ENCODE measurements at places on chromosomes 1 and 21. TPM values are rescaled to one million over a fixed set of nuclear protein-coding genes. Genes with fewer than 3 reads are reported as not detected.

BARHL2 gene
- total RNA-seq: not detected

DNA sequence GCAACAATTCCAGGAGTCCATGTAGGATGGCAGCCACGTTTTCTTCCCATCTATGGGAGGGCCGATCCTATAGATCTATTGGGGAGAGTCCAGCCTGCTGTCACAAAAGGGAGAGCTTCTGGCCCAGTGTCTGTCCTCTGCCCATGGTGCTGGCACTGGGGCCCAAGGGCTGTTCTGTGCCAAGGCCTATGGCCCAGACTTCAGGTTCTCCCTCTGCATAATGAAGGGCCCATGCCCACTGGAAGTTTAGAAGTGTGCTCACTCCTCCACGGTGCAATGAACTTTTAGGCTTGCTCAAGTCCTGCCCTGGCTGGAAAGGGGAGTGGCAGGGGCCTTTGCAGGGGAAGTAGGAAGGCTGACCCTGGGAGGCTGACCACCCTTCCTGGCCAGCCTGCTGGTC is 44.1 kb upstream of the ATP2B4 start:
- no peak for DNase-seq

DNA sequence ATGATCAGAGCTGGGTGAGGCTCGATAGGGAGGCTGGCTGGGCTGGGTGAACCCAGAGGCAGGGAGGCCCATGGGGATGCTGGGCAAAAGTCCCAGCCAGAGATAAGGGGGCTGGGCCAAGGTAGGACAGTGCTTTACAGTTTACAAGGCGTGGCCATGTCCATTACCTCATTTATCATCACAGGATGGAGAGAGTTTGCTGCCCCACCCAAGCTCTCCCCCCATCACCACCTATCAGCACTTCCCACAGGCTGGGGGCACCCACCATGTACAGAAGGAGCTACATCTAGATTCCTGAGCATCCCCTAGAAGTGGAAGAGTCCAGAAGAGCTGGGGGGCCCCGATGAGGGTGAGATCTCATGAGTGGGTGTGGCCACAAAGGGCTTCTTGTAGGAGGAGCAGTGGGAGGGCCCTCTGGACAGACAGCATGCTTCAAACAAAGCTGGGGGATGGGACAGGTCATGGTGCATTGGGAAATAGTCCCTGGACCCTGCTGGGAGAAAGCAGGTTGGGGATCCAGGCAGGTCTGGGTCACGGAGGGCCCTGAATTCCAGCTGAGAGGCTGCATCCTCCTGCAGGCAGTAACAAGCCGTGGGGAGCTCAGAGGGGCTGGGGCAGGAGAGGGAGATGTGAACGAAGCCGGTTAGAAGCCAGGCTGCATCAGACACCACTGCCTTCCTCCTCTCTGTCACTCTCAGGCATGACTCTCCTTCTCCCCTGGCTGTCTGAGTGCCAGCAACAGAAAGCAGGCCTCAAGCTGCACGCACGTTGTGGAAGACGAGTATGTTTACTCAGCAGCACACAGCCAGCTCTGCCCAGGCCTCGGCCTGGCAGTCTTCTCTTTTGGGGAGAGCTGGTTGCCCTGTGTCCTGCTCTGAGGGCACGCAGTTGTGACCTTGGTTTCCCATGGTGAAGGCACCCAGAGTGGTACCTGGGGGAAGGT is 202.3 kb downstream of the HIVEP3 start:
- peak; percentile 16 for DNase-seq

DNA sequence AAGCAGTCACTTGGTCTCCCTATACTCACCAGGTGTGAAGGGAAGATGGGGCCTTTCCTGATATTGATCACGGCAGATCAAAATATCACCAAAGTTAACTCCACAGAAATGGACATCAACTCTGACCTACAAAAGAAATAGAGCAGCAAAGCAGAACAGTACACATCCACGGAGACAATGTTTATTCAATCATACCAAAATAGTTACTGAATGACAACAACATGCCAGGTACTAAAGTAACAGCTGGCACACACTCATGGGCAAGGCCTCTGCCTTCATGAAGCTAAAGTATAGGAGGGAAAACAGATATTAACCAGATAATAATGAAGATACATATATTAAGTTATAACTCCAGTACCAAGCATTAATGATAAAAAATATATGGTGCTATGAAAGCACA is 59.2 kb upstream of the RASAL2 start:
- no peak for DNase-seq

DNA sequence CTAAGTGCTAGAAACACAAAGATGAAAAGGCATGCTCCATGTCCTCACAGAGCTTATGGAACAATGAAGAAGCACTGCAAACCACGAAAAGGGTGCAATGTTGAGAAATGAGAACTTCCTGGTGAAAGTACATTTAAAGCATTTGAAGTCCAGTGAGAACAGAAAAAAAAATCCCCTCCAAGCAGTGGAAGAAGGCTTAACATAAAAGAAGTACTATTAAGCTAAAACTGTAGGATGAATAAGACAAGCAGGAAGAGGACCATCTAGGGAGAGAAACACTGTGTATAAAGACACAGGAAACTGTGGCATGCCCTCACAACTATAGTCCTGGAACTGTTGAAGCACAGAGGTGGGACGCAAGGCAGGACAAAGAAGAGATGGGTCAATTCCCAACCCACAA is 10.0 kb downstream of the TP53BP2 start:
- no peak for DNase-seq

TSPEAR gene
- total RNA-seq: not detected

DNA sequence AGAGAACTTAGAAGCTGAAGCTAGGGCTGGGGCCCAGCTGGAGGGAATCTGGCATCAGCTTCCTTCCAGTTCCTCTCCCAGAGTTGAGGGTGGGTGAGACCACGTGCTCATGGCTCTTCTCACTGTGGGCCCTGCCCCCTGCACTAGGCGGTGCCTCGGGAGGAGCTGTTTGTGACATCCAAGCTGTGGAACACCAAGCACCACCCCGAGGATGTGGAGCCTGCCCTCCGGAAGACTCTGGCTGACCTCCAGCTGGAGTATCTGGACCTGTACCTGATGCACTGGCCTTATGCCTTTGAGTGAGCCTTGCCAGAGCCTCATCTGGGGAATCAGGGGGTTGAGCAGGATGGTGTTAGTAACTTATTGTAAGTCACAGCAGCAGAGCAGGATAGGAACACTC is 16.1 kb downstream of the AKR1A1 start:
- no peak for DNase-seq

Data from A172 (cell line).